ENCODE measurements at places on chromosomes 16 and 17.

- peak; percentile 50 for DNase-seq
Measured at GRCh38 chr17:49557312-49558024, 18.2 kb upstream of the NXPH3 start.

- DNase-seq, result peak; percentile 71
Measured at GRCh38 chr17:57881143-57881542, 31.3 kb upstream of the MRPS23 start.

GRCh38 chr16:72722552-72722951 is 325.4 kb downstream of the ZFHX3 start:
- DNase-seq, result no peak

GRCh38 chr17:77426676-77427386 is 286.1 kb downstream of the SEC14L1 start:
- DNase-seq, result no peak

DNA sequence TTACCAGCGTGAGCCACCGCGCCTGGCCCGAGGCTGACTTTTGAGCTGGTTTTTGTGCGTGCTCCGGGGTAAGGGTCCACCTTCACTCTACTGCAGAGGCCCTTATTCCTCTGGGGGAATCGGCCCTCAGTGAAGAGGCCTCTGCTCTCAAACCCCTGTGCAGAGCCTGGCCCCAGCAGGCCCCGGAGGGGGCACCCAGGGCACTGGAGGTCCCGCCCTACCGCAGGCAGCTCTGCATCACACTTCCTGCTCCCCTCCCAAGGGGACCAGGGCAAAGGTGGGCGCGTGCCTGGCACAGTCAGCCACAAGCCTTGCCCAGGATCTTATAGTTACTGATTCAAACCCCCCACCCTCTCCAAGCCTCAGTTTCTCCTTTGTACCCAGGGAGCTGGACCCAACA is 3.6 kb upstream of the UBE2I start:
- no peak for DNase-seq

DNA sequence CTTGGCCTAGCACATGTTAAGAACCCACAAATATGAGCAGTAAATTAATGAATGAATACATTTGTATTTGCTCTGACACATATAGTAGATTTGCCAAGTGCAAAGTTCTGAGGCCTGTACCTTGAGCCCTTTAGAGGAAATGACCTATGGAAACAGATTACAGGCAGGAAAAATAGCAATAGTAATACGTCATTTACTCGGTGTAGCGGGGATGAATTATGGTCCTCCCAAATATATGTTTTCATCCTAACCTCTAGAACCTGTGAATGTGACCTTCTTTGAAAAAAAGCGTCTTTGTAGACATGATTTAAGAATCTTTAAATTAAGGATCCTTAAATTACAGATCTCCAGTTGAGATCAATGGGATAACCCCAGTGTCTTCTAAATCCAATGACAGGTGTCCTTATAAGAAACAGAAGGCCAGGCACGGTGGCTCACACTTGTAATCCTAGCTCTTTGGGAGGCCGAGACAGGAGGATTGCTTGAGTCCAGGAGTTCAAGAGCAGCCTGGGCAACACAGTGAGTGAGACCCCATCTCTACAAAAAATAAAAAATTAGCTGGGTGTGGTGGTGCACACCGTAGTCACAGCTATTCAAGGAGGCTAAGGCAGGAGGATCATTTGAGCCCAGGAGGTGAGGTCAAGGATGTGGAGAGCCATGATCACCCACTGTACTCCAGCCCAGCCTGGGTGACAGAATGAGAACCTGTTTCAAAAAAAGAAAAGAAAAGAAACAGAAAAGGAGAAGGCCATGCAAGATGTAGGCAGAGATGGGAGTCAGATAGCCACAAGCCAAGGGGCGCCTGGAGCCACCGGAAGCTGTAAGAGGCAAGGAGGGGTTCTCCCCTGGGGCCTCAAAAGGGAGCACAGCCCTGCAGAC is 5.1 kb upstream of the ITPRIPL2 start:
- DNase-seq, result no peak
